ENCODE measurements at places on chromosomes 2 and 18.

DNA sequence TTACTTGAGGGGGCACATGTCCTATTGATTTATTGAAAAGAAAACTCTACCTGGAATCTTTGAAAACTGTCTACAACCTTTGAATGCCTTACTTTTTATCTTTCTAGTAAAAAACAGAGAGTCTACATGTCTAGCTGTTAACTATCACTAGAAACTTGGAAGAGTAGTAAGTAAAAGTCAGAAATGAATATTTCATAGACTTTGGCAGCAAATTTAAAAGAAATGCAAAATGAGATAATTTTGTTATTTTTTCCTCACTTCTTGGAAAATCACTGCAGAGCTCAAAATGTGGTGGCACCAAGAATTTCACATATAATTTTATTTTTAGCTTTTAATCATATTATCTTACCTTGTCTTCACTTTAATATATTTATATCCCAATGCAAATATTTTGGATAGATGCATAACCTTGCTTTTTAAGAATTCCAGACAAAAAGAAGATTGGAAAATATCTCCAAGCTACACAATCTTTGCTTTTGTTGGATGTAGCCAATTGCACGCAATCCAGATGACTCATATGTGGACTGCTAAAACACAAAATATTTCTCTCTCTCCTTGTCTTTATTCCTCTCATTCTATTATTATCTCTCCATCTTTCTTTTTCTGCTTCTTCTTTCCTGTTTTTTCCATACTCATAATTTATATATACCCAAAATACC lies 92.2 kb upstream of the DSEL start:
- DNase-seq = no peak

DNA sequence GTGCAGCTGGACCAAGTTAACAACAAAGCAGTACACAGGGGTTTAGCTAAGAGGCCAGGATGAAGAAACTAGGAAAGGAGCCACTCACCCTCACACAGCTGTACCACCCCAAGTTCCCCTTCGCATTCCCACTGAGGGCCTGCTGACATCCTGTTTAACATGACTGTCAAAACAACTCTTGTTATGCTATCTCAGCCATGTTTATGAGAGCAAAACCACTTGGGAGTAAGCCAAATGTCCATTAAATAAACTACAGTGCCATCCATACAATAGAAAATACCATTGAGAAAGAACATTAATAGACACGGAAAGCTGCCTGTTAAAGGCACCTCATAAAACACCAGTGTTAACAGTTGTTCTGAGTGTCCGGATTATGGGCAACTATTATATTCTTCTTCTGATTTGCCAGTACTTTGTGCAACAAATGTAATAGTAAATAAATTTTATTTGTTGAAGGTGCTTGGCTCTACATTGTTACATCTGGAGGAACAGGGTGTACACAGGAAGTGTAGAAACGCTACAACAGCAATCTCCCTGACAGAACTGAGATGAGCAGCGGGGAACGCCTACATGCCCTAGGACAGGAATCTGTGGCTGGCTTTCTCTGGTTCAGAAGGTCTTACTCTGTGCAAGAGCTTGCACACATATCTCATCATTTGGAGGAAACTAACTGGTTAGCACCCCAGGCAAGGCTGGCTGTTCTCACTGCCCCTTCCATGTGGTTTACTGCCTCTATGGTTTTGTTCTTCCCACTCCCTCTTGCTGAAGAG lies 85.6 kb downstream of the EHD3 start:
- DNase-seq = peak; percentile 59

DNA sequence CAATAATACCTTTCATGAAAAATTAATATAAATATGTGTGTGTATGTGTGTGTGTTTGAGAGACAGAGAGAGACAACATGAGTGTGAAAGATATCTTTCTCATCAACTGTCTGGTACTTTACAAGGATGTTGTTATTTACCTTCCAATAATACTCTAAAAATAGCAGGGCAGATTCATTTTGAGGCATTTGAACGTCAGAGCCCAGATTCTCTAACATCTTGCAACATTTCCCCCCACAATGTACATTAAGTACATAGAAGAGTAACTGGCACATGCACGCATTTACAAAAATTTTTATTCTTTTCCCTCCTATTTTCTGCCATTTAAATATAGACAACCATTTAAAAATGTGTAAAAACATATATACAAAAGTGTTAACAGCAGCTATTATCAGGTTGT lies 100.9 kb downstream of the PID1 start:
- DNase-seq = no peak

GRCh38 chr2:50449306-50449705 lies 582.6 kb downstream of the NRXN1 start:
- DNase-seq = no peak

GRCh38 chr2:18988631-18989232 lies 369.7 kb downstream of the OSR1 start:
- DNase-seq = no peak

- DNase-seq = no peak
Measured at GRCh38 chr18:32548688-32549087, 78.0 kb upstream of the GAREM1 start.

DNA sequence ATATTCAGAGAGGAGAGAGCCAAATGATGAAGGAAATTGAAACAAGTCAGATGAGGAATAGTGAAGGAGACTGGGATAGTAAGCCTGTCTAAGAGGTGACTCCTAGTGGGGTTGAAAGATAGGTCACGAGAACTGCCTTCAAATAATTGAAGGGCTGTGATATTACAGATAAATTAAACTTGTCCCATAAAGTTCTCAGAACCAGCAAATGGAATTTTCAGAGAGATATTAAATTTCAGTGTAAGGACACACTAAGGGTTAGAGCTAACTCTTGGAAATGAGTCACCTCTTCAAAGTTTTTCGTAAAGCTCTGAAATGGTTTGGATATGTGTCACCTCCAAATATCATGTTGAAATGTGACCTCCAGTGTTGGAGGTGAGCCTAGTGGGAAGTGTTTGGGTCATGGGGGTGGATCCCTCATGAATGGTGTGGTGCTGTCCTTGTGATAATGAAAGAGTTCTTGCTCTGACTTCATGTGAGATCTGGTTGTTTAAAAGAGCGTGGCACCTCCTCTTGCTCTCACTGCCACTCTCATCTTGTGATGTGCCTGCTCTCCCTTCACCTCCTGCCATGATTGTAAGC lies 87.3 kb downstream of the BABAM2 start:
- DNase-seq = no peak

DNA sequence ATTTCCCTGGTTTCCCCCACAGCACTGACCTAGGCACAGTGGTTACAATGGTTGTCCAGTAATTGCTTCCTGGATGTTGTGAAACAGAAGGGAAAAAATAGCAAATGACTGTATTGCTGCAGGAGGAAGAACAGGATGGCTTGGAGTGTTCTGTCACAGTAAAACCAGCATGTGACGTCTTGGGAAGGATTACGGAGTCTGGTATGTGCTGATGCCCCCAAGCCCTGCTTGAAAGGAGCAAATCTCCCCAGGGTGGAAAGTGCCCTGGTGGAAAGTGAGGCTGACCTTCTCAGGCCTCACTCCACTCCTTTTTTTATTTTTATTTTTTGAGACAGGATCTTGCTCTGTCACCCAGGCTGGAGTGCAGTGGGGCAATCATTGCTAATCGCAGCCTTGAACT lies 7.8 kb downstream of the RAB11FIP5 start:
- no peak for DNase-seq

DNA sequence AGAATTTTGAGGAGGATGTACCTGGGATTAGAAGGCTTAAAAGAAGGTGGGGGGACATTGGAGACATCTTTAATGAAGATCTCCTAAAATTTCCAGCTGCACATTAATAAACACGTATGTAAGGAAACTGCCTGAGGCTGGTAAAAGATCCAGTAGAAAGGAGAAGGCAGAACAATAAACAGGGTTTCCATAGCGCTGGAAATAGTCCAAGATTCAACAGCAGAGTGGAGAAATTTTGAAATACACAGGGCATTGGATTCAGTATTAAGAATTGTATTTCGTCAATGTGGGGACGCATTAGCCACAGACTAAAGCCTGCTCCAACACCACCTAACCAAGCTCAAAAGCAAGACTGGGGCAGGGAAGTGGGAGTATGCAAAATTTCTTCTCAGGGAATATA lies 606.9 kb upstream of the NRXN1 start:
- DNase-seq = no peak

DNA sequence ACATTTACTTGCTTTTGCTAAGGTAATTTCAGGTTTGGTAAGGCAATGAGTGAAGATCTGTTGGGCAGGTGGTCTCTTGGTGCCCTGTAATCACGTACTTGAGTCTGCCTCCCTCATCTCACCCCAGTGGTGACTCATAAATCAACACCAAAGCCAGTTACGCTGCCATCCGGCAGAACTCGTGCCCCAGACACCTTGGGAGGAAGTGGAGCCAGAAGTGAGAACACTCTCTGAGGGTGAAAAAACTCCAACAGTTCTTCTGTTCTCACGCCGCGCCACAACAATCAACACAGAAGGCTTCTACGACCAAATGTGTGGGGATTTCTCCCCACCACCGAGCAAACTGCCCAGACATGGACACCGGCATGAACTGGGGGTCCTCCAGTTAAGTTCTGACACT lies 206.2 kb downstream of the ARL4C start:
- peak; percentile 53 for DNase-seq

- no peak for DNase-seq
Measured at GRCh38 chr18:49672853-49673252, 111.0 kb downstream of the LIPG start.

DNA sequence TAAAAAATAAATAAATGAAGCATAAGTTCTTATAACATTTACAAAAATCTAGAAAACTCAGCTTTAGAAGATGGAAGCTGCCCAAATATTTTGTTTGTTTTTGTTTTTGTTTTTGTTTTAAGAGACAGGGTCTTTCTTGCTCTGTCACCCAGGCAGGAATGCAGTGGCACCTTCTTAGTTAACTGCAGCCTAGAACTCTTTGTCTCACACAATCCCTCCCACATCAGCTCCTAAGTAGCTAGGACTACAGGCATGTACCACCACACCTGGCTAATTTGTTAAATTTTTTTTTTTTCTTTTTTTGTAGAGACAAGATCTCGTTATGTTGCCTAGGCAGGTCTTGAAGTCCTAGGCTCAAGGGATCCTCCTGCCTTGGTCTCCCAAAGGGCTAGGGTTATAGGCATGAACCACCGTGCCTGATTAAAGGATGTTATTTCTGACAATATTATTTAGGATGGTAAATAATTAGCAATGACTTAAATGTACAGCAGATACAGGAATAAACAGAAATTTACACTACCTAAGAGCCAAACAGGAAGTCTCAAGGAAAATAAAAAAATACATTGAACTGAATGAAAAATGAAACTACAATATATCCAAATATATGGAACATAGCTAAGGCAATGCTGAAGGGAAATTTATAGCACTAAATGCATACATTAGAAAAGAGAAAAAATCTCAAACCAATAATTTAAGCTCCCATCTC lies 17.2 kb downstream of the SESTD1 start:
- DNase-seq = no peak

DNA sequence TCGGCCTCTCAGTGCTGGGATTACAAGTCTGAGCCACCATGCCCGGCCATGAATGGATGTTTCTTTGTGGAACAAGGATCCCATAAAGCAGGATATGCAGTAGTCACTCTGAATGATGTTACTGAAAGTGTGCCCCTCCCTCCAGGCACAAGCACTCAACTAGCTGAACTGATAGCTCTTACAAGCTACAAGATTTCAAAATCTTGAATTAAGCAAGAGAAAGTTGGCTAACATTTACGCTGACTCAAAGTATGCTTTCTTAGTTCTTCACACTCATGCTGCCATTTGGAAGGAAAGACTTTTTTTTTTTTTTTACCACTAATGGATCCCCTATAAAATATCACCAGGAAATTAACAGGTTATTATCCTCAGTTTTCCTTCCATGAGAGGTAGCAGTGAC lies 549.0 kb upstream of the PKDCC start:
- DNase-seq = no peak

DNA sequence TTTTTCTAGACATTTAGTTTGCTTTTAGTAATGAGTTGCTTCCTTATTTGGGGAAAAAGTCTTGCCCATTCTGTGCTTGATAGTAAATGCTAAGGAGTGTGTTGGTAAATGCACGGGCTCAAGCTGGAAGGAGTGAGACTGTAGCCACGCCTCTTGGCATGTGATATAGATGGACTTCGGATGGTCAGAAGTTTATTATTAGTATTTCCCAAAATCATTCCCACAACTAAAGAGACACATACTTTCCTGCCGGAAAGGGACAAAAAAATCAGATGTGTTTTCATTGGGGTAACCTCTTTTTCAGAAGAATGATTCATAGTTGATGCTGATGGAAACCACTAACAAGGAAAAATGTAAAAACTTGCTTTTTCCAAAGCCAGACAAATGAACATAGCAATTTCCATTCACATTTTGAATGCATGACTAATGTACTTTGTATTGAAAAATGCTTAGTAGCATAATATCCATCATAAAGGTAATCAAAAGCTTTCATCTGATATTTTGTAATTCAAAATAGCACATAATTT lies 133.2 kb downstream of the ZNF532 start:
- no peak for DNase-seq

DNA sequence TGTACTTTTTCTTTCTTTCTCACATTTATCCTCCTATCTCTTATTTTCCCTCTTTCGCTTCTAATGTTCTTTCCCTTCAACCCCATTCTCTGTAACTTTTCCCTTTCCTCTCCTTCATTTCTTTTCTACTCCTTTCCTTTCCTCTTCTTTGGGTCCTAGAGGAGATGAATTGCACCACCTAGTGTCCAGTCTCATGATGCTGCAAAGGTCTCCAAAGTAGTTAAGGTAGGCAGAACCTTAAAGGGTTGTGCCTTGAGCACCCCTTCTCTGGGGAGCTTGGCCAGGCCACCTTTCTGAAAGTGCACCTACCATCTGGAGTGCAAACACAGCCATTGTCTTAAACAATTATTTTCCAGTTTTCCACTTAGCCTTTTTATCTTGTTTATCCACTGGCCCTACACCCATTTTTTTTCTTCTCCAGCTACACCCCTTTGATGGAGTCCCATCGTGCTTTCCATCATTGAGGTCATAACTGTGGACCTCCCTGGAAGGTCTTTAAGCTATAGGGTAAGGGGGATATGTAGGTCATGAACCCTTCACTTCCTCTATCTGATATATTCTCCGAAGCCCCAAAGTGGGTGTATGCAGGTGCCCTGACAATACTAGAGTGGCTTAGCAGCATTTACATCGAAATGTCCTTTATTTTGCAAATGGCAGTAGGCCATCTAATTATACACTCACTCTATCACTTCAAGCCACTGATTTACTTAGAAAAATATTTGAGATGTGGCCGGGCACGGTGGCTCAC lies 155.9 kb downstream of the ESCO1 start:
- DNase-seq = no peak

- DNase-seq = no peak
Measured at GRCh38 chr18:62586781-62587487, 64.1 kb downstream of the ZCCHC2 start.

DNA sequence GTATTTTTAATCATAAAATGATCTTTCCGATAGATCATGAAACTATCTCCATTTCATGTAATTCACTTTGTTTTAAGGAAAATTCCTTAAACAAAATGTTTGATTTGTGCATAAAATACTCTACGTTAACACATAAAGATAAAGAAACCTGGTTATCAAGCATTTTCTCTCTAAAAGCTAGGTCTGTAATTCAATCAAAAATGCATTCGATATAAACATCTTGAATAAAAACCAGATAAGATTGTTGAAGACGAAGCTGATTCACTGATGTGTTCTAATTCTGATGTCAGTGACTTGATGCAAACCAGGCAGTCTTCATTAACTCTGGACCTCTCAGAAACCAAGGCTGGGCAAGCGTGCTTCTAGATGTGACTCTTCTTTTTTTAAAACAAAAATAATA lies 245.2 kb downstream of the CTNNA2 start:
- DNase-seq = no peak

All from stimulated activated effector memory CD8-positive, alpha-beta T cell treated with anti-CD3 and anti-CD28 coated beads, Interleukin-12 subunit alpha, Interleukin-12 subunit beta, amount 100 ng/mL, for 72 hours (primary cell).